ENCODE measurements at places on chromosomes 1 and 21.

DNA sequence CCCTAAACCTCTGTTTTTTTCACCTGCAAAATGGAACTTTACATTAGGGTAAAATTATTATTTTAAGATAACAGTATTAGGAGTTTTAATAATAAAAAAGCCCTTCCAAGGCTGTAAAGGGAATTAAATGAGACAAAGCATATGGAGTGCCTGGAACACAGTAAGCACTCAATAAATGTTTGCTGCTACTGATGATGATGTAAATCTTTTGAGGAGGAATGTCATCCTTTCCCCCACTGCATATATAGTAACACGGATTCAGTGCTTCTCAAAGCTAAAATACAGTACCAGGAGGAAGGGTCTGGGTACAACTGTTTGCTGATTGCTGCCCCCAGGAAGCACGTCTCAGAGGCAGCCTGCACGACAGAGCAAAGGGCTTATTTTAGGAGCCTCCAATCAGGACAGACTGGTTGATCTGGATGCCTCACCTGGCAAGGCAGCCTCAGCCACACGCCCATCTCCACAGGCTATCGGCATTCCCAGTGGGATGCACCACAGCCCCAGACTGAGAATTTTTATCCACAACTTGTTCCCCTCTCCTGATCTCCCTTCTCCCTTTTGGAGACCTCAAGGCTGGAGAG lies 64.4 kb downstream of the GADD45A start:
- no peak for DNase-seq

- DNase-seq, result no peak
Measured at GRCh38 chr1:114745291-114745690, 12.5 kb downstream of the CSDE1 start.

DNA sequence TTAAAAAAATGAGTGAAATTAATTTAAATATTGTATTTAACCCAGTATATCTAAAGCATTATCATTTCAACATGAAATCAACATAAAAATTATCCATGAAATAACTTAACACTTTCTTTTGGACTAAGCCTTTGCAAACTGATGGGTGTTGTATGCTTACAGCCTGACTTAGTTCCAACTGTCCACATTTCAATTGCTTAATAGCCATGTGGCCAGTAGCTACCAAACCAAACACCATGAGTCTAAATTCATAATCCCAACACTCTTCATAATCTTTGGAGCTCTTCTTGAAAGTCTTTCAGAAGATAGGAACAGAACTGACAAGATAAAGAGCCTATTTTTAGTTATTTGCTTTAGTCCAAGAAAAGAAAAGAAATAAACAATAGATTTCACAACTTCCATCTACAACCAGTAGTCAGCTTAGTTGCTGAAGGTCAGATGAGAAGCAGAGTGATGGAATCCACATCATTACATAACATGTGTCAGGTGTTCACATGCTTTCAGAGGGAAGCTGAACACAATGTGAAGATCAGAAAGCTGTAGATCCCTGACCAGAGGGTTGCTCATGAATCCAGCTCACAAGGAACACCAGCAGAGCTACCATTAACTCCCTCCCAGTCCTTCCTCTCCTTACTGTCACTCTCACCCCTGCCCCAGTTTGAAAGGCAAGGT lies 144.0 kb upstream of the ZNF648 start:
- no peak for DNase-seq

DNA sequence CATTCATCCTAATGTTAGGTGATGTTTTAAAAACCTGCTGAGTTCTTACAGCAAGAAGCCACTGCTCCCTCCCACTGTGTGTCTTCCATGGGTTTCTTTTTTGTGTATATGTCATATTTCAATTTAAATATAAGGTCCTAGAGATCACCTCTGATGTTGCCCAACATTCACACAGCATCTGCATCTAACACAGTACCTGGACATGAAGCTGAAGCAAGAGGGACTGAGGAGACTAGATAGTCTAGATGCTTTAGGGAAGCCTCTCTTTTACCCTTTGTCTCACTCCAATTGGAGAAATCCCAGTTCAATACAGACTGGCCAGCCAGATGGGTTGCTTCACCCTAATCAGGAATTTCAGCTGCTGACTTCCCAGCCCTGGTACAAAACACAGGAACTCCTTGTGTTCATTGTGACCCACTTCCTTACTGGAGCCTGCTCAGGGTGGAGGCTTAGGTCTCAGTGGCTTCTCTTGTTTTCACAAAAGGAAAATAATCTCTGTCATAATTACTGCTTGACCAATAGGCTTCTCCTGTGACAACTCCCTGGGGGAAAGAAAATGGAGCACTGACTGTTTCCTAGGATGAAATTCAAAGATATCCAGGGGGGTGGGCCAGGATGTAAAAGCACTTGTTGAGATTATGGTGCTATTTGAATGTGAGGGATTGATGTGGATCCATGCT lies 17.3 kb downstream of the BTG2 start:
- DNase-seq, result no peak

GRCh38 chr1:39413902-39414528 lies 77.4 kb upstream of the BMP8A start:
- DNase-seq, result no peak

DNA sequence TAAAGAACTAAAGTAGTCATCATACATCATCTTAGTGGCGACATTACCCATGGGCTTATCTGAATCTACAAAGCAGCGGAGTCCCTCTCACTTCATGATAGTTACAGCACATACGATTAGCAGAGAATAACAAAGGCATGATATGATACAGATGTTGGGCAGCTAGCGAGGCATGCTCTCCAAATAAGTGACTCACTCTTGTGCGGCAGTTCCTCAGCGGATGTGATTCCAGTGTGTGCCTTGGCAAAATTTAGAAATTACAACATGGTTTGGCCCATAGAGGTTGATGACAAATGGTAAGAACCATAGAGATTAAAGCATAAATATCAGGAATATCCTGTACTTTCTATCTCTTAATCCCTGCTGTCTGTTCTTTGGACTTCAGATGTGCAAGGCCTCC lies 48.1 kb upstream of the PAXBP1 start:
- no peak for DNase-seq

GRCh38 chr1:204758601-204759000 lies 73.1 kb upstream of the LRRN2 start:
- DNase-seq, result no peak

- DNase-seq, result no peak
Measured at GRCh38 chr1:114832057-114832456, 22.6 kb upstream of the SYCP1 start.

DNA sequence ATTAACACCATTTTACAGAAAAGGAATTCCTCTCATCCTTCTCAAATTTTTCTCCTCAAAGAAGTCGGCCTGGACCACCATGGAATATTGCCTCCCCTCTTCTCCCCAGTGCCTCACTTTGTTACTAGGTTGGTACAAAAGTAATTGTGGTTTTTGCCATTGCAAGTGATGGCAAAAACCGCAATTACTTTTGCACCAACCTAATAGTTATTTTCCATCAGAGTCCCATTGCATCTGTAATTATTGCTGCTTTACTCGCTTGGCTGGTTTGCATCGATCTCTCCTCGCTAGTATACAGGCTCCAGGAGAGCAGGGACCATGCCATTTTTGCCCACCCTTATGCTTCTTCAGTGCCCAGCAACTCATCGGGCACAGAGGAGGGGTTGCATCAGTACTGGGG lies 963 bp upstream of the C1orf94 start:
- no peak for DNase-seq

DNA sequence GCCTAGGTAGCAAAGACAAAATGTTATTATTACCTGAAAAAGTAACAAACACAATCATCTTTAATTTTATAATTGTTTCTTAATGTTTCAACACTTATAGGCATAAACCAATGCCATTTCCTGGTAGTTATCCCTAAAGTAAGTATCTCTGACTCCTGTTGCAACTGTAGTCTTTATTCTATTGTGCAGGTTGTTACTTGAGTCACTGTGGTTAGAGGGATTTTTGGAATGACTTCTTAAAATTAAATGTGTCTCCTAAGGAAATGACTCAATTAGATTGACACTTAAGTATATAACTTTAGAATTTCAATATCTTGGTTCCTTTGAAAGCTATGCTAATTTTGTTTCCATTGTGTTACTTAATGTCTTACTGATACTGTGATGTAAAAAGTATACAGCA lies 143.9 kb downstream of the PHTF1 start:
- no peak for DNase-seq

GRCh38 chr1:20775700-20776099 lies 11.4 kb downstream of the HP1BP3 start:
- no peak for DNase-seq

DNA sequence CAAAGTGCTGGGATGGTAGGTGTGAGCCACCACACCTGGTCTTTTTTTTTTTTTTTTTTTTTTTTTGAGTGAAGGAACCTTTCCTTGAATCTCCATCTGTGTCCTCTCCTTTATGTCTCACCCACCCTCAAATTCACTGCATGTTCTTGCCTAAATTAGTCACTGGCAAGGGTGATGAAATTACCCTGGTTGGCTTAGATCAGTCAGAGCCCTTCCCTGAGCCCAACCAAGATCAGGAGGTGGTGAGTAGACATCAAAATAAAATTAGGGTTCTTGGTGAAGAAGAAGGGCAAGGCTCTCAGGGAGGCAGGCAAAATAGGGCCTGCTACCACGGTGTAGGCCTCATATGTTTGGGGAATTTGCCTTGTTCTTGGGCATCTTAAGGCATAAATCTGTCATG lies 5.3 kb upstream of the TNN start:
- no peak for DNase-seq

DNA sequence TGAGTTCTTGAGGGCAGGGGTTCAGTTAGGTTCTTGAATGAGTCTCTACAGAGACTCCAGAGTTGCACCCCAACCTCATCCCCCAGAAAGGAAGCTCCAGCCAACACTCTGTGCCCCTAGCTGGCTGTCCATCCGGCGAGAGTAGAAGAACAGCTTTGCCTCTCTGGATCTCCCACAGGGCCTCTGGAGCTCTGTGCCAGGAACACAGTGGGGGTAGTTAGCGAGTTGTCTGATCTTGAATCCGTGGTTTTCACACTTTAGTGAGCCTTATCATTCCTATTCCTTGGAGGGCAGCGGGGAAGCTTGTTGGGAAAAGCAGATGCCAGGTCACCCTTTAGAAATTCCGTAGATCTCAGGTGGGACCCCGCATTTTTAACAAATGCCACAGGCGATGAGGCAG lies 45.0 kb downstream of the STUM start:
- no peak for DNase-seq

GRCh38 chr1:49104575-49104974 lies 327.9 kb upstream of the BEND5 start:
- no peak for DNase-seq

GRCh38 chr1:58933599-58933926 lies 149.7 kb upstream of the JUN start:
- DNase-seq, result no peak

DNA sequence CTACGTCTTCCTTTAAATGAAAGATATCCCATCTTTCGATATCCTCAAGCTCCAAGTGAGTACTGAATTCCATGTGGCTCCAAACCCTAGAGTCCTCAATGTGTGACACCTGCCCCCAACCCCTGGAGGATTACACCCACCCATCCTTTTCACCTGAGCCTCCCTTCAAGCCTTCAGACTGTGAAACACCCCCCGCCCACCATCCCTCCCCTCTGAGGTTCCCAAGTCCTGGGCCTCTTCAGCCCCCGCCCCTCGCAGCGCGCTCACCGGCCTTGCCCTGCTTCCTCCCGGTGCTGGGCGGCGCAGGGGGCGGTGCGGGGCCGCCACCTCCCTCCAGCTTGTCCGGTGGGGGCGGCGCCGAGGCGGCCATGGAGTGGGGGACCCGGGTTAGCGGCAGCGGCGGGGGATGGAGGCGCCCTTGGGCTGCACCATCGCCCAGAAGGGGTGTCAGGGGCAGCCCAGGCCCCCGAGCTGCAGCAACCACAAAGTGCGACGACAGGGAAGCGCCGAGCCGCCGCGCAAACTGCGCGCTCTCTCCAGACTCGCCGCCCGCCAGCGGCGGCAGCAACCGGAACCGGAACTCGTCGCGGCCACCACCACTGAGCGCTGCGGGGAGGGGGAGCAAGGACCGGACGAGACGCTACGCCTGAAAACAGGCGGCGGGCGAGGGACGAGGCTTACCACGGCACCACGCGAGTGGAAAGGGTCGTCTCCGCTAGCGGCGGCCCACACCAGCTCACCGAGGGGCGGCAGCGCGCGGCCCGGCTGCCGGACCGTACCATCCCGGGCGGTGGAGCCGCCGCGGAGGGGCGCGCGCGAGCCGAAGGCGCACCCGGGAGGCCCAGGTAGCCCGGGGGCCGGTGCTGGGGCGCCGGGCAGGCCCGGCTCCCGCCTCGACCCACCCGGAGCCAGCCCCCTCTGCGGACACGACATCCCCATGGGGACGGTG lies at the start of gene PYGO2:
Gene PYGO2, minus strand, starts transcription at position 576 of the 949 bp plus-strand sequence. Its CDS starts 206 bp downstream, at position 370.
- DNase-seq, result peak; percentile 70

Measured in activated CD4-positive, CD25-positive, alpha-beta regulatory T cell (primary cell).